Astrocyte (in vitro differentiated cells and primary cell): ENCODE measurements at places on chromosomes 12 and 14.

DNA sequence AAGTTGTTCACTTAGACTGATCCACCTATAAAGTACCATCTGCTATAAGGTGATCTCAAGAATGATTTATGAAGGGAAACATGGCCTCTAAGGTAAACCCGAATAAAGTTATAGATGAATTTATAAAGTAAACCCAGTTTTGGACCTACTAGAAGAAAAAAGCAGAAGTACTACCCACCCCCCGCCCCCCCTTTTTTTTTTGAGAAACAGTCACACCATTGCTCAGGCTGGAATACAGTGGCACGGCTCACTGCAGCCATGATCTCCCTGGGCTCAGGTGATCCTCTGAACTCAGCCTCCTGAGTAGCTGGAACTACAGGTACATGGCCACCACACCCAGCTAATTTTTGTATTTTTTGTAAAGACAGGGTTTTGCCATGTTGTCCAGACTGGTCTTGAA lies 3.9 kb downstream of the ENTPD5 start:
- no peak for DNase-seq

DNA sequence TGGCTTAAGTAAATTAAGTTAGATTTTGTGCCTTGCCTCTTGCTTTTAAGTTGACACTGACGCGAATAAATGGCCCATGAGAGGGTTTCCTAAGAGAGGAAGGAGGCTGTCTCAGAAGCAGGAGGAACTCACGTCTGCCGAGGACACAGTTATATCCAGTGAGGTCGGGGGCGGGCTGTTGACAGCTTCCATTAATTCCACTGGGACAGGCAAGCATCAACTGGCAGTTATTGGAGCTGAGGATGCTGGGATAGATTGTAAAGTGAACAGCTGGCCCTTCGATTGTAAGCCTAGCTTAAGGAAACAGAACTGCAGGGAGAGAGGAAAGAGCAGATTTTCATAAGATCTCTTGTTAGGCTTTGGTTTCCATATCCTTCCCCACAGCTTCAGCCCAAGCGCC lies 399.2 kb downstream of the IPO8 start:
- no peak for DNase-seq

GRCh38 chr12:117447665-117448366 lies 86.4 kb upstream of the NOS1 start:
- no peak for DNase-seq

GRCh38 chr14:104441275-104442106 lies 138.1 kb upstream of the C14orf180 start:
- no peak for DNase-seq

- DNase-seq, result no peak
These were observed 69.8 kb downstream of the ATG14 start for GRCh38 chr14:55341781-55342180.

GRCh38 chr12:59431266-59431665 lies 164.6 kb upstream of the SLC16A7 start:
- no peak for DNase-seq

- DNase-seq, result no peak
These were observed 14.1 kb downstream of the SIVA1 start for GRCh38 chr14:104766863-104767633.

- DNase-seq, result peak; percentile 92
These were observed 3.4 kb downstream of the PLEKHG3 start for GRCh38 chr14:64707661-64708060.

- no peak for DNase-seq
These were observed 133.5 kb downstream of the CPNE8 start for GRCh38 chr12:38771871-38772270.

DNA sequence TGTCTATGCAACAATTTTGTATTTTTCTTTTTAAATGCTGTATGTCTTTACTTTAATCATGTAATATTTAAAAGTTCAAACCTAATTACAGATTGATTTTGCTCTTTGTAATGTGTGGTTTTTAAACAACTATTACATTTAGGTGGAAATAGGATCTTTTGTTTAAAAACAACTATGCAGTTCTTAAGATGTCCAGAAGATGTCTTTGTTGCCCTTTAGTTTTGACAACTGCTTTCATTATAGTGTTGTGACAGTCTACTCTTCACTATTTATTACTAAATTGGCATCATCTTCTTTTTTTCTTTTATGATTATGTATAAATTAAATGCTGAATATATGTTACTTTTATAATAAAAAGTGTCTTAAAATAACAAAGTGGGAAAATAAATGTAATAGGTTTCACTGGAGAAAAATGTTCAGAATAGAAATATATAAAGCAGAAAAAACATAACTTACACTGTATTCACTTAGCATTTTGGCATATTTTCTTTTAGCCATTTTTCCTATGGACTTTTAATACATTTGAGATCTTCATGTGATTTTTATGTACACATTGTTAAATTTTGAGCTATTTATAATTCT lies 27.1 kb upstream of the PCNX4 start:
- peak; percentile 16 for DNase-seq

- no peak for DNase-seq
These were observed 69.6 kb upstream of the RD3L start for GRCh38 chr14:104011824-104012517.

GRCh38 chr12:54590978-54591591 lies 2.6 kb upstream of the PPP1R1A start:
- DNase-seq, result no peak

DNA sequence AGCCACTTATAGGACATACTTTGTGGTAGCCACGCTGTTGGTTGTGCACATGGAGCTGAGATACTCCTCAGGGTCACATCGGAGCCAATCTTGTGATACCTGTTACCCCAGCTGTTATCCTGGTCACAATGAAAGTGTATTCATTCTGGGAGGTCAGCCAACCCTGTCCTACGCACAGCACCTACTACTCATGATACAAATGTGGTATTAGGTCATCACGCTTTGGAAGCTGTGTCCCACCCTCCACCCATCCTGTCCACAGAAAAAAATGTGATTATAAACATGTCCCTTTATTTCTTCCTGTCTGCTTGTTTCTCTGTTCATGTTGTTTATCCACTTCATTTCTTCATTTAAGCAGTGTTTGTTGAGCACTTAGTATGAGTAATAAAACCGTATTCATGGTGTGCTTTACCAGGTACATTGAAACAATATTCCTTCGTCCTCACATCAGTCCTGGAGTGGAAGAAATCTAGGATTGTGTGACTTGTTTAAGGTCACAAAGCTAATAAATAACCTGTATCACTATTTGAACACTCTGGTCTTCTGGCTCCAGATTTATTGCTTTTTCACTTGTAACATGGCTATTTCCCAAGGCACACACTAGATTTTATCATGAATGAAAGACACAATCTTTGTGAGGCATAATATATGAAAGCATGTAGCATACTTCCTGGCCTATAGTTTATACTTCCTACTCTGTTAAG lies 73.1 kb downstream of the DERA start:
- peak; percentile 69 for DNase-seq

DNA sequence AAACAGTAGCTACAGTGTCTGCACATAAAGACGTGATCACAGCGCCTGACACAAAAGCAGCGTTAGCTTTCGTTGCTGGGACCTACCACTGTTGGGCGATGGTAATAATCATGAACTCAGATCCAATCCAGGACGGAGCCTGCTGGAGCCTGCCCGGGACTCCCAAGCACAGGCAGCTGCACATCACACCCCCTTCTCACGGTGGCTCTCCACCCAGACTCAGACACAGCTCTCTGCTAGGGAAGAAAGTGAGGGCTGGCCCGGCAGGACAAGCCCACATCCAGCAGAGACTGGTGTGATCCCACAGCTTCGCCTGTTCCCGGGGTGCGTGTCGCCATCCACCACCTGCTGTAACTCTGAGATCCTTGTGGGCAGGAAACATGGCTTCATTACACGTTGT lies 49.9 kb upstream of the FOXN3 start:
- no peak for DNase-seq

- DNase-seq, result no peak
These were observed 34.6 kb upstream of the UBC start for GRCh38 chr12:124949066-124949465.

DNA sequence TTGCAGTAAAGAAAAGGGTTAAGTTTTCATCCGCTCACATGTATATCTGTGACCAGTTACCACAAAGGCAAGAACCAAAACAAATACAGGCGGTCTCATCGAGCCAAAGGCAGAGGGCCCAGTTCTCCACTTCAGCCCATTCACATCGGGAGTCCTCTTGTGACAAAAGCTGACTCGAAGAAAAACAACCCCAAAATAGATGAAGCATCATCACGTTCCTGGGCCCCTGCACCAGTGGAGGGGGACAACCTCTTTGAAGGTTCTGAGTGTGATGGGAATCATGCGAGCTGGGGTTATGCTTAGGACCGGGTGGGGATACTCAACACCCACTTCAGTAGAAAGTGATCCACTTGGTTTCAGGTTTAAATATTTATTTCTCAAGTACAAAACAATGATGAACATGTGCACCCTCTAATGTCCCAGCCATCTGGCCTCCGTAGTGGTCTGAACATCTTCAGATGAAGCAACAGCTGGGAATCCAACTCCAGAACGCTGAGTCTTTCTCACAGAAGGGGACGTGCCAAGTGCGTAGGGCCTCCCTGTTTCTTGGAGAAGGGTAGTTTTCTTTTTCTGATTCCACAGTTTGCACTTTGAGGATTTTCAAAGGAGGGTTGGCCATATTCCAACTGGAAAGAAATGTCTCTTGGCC lies 8.4 kb downstream of the GSC start:
- no peak for DNase-seq

DNA sequence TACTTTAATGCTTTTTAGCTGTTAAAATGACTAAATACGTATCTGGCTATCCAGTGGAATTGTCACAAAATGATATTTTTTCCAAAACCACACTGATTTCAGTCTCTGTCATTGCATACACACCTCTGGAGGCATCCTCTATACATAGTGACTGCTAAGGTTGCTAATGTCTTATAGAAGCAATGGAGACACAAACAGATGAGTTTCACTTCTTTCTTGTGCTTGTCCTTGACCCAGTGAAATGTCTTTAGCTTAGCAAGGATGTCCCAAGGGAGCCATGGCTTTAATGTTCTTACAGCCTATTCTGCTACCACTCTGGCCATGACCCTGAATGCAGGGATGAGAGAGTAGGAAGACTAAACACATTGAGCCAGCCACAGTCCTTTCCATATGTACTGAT lies 90.3 kb downstream of the TPH2 start:
- DNase-seq, result no peak
